ENCODE measurements at places on chromosomes 11 and 22. TPM values are rescaled to one million over a fixed set of nuclear protein-coding genes. Genes with fewer than 3 reads are reported as not detected.
A peak's percentile ranks its signal among the peaks of the same experiment; 100 is the strongest.

- DNase-seq: peak; percentile 93
These were observed at the start of the genes C11orf21 and TSPAN32 for GRCh38 chr11:2301631-2302305. Gene C11orf21 (minus strand): TSS chr11:2301918. CDS start chr11:2301808, 110 bp downstream. Gene TSPAN32 (plus strand): TSS chr11:2302013. CDS start chr11:2302150, 137 bp downstream.

DNA sequence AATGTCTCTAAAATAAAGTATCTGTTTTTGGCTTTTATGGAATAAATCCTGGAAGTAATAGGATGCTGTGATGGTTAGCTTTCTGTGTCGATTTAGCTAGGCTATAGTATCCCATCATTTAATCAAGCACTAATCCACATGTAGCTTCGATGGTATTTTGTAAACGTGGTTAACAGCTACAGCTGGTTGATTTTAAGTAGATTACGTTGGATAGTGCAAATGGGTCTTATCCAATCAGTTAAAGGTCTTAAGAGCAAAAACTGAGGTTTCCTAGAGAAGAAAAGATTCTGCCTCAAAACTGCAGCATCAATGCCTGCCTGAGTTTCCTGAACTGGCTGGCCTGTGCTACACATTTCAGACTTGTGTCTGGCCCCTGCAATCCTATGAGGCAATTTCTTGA, 314.2 kb upstream of the SORL1-AS1 start:
- no peak for DNase-seq

GRCh38 chr11:951507-951906, 25.8 kb downstream of the AP2A2 start:
- DNase-seq: no peak

DNA sequence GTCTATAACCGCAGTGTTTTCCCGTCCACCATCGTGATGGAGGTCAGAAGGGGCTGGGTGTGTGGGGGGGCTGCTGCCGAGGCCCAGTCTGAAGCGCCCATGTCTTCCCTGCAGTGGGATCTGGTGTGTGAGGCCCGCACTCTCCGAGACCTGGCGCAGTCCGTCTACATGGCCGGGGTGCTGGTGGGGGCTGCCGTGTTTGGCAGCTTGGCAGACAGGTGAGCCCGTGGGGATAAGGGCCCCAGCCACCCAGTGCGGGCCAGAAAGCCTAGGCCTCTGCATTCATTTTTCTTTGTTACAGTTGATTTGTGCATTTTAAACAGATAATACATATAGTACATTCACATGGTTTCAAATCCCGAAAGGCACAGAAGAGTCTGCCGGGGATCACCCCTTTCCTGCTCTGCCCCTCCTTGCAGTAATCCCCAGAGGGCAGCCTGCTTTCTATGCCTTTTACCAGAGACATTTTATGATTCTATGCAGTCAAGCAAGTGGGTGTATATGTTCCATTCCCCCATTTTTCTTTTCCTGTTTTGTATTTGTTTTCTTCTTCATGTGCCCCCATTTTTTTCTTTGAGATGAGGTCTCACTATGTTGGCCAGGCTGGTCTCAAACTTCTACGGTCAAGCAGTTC, 32.6 kb downstream of the CAPN1 start:
- no peak for DNase-seq

DNA sequence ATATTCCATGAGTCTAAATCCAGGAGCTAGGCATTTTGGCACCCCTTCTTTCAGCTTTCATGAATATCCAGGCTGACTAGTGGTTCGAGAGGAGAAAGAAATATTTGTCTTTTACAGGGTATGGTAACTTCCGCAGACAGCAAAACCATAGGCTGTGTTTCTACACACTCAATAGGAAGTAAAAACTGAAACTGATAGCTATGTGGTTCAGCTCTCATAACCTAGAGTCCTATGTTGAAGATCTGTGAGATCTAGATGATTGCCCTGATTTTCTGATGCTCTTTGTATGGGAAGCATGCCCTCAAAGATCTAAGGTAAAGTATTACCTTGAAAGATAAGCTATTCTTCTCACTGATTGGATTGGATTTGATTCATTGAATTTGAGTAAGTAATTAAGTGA, 118.3 kb downstream of the CD44 start:
- no peak for DNase-seq

GRCh38 chr11:9015677-9016076, 11.9 kb upstream of the NRIP3 start:
- DNase-seq: peak; percentile 85

DNA sequence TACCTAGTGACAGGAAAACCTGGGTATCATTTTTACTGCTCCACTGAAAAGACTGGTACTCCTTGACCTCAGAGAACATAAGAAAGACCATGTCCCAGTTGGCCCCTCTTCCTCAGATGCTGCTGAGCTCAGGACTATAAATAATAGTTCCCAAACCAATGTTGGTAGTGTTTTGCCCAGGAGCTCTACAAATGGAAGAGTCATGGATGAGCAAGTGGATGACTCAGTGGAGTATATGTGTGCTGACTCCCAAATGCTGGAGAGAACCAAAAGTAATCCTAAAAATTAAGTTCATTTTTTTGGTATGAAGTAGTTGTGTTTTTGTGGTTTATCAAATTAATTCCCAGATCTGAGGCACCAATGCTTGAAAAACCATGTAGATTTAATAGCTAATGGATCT, 482.0 kb downstream of the KCNA4 start:
- DNase-seq: no peak

- DNase-seq: no peak
These were observed 138.9 kb downstream of the MN1 start for GRCh38 chr22:27662359-27663301.

DNA sequence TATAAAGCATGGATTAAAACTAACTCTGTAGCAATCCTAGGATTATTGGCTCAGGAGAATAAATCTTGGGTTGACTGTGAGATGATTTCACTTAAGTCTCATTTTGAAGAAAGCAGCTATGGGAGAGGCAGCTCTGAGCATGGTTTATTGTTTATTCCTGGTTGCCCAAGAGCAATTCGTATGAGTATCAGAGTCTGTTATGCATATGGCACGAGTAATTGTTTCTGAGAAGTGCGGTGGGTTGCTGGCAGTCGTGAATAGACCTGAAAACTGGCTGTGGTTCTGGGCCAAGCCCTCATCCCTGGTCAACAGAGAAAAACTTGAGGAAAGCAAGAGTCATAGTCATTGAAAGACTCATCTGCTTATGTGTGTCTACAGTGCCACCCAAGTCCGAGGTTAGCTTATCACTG, 26.8 kb downstream of the DIXDC1 start:
- DNase-seq: no peak

Gene SCGB1D2
- not detected for total RNA-seq

Gene OR6A2
- 0.43 TPM for total RNA-seq
